Smooth muscle cell of the coronary artery (primary cell): ENCODE measurements at places on chromosomes 7 and 10. TPM values are rescaled to one million over a fixed set of nuclear protein-coding genes. Genes with fewer than 3 reads are reported as not detected.

SSC4D gene
- total RNA-seq = 0.68 TPM in 1 of 2 replicates, not detected in the other

MAPK8 gene
- 13.2 and 35.4 TPM in 2 replicates for total RNA-seq

HECW1 gene
- 2.2 TPM in 1 of 2 replicates, not detected in the other for total RNA-seq

DRGX gene
- not detected in 2 replicates for total RNA-seq

NOC3L gene
- 9.1 and 18.2 TPM in 2 replicates for total RNA-seq

ZNF425 gene
- total RNA-seq = 3.6 and 4.2 TPM in 2 replicates

NPSR1 gene
- total RNA-seq = not detected in 2 replicates

PRKCQ gene
- total RNA-seq = under 0.01 TPM in 1 of 2 replicates, not detected in the other

AP4M1 gene
- 15.3 and 19.6 TPM in 2 replicates for total RNA-seq

RPEL1 gene
- 0.08 and 0.12 TPM in 2 replicates for total RNA-seq

SPDYE6 gene
- 0.23 TPM in 1 of 2 replicates, not detected in the other for total RNA-seq

ADAMTS14 gene
- 1.5 and 9.0 TPM in 2 replicates for total RNA-seq

EGFR gene
- total RNA-seq = 29.3 and 35.5 TPM in 2 replicates

CFAP69 gene
- total RNA-seq = 3.7 and 19.4 TPM in 2 replicates

TMEM139 gene
- not detected in 2 replicates for total RNA-seq

RAPGEF5 gene
- 1.7 and 1.9 TPM in 2 replicates for total RNA-seq

ETV1 gene
- 8.0 and 13.2 TPM in 2 replicates for total RNA-seq

CTTNBP2 gene
- total RNA-seq = 0.08 and 0.12 TPM in 2 replicates

AKR1D1 gene
- not detected in 2 replicates for total RNA-seq

TRIL gene
- 0.45 and 1.1 TPM in 2 replicates for total RNA-seq

PHKG1 gene
- 0.98 and 7.5 TPM in 2 replicates for total RNA-seq

CLDN4 gene
- total RNA-seq = 0.23 TPM in 2 replicates
